ENCODE measurements at places on chromosomes 6 and 20. TPM values are rescaled to one million over a fixed set of nuclear protein-coding genes. Genes with fewer than 3 reads are reported as not detected.

GRCh38 chr6:136846046-136846445, 23.7 kb downstream of the PEX7 start:
- DNase-seq, result no peak

DNA sequence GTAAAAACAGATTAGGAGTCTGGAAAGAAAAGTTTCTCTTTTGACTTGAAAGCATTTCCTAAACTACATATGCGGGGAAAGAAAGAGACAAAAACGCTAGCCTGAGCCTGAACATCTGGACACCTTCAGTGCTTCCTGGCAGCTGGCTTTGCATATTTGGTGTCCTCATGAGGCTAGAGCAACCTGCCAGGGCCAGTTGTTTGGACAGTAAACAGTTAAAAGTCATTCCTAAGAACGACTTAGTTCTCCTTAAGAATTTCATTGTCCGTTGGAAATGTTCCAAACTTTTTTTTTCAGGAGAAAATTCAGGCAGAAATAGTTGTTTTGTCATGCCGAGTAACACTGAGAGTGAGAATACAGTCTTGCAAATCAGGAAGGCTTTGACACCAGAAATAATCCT, 199.8 kb downstream of the SMOC2 start:
- no peak for DNase-seq

GRCh38 chr6:129852257-129852858, 8.8 kb downstream of the TMEM244 start:
- no peak for DNase-seq

Gene CENPQ
- total RNA-seq, result 9.7 TPM

All from breast epithelium (tissue), 4 donors.